ENCODE measurements at places on chromosomes 12 and 14. TPM values are rescaled to one million over a fixed set of nuclear protein-coding genes. Genes with fewer than 3 reads are reported as not detected.

The SMIM41 gene
- not detected for total RNA-seq

The CYP46A1 gene
- 0.15 TPM for total RNA-seq

DNA sequence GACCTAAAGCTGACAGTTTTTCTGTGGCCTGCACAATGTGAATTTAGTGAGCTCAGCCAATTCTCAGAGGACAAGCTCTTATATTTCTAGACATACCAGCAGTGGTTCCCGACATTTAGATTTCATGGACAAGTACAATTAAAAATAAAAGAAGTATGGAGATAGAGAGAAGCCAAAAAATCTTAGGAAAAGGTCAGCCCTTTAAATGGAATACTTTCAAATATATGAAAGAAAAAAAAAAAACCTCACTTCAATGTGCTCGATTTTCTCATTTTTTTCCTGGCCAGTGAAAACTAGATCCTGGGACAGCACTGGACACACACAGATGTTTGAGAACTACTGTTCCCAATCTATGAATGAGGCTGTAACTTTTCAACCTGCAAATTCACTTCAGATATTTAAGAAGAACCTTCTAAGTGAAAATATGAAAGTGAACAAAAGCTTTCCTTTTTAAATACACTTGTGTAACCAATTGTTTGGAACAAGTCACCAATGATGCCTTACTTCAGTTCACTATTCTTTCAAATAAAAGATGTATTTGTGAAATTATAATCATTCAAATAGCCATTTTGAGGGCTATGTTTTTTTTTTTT, 109.4 kb downstream of the SLC38A1 start:
- no peak for DNase-seq

GRCh38 chr14:80780500-80780899, 161.0 kb downstream of the CEP128 start:
- DNase-seq, result no peak

DNA sequence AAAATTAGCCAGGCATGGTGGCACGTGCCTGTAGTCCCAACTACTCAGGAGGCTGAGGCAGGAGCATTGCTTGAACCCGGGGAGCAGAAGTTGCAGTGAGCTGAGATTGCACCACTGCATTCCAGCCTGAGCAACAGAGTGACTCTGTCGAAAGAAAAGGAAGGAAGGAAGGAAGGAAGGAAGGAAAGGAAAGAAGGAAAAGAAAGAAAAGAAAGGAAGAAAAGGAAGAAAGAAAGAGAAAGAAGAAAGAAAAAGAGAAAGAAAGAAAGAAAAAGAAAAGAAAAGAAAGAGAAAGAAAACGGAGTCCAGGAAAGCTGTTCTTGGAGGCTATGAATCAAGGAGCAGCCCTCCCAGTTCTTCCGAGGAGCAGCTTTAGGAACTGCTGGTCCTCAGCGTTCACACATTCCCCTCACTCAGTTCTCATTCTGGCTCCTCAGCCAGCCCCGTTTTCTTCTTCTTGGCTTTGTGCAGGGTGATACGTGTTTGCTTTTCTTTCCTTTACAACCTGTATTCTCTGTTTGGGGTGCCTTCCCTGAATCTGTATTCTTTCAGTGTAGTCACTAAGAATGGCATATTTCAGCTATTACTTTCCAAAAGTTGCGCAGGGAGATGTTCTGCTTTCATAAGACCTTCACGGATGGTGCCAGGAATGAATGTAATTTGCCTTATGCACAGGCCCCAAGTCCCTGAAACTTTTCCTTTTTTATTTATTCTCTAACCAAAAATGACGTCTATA, 12.2 kb downstream of the FBXL14 start:
- DNase-seq, result no peak

DNA sequence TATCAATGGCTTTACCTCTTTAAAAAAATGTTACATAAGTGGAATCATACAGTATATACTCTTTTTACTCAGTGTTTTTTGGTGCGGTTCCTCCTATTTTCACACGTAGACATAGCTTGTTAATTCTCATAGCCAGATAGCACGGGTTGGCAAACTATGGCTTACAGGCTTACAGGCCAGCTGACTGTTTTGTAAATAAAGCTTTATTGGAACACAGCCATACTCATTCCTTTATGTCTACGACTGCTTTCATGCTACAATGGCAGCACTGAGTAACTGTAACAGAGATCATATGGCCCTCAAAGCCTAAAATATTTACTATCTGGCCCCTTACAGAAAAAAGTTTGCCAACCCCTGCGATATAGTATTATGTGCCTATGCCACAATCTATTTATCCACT, 5.8 kb upstream of the DAAM1 start:
- DNase-seq, result no peak

The CLEC1A gene
- total RNA-seq, result 0.06 TPM

GRCh38 chr14:24058260-24058950, 6.6 kb downstream of the CARMIL3 start:
- DNase-seq, result peak; percentile 76

- peak; percentile 8 for DNase-seq
Observed at GRCh38 chr12:71780237-71780822, 25.7 kb downstream of the RAB21 start.

DNA sequence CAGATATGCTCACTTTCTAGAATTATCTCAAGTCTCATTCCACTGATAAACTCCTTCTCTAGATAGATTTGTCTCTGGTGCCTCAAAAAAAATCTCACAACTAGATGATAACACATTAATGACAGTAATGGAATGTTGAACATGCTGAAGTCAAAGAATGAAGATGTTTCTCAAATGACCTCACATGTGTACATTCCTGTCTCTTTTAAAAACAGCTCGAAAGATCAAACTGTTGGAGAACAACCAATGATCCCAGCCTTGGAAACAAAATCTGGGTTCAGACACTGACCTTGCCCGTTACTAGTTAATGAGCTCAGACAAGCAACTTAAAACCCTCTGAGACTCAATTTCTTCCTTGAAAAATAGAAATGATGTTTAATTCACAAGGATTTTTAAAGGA, 44.7 kb upstream of the KCNJ8 start:
- DNase-seq, result no peak

- DNase-seq, result no peak
Observed at GRCh38 chr12:117718559-117718958, 250.2 kb downstream of the KSR2 start.
